NCI-H1417 treated with DMSO at 0.1 percent for 48 hours (cell line): ENCODE measurements at places on chromosomes 3 and 15.

DNA sequence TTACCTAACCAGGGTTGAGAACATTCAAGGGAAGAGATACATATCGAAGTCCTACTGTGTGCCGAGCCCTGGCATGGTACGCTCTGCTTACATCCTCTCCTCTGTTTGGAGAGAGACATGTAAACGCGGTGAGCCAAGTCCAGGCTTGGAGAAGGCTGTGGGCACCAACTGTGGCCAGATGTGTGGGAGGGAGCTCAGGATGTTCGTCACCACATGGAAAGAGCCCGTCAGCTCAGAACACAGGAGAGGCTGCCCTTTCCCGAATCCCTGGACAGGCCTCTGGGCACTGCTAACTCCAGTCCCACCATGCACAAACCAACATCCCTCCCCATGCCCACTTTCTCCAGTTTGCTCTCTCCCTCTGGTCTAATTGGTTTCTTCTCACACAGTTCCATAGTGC is 43.0 kb downstream of the MESD start:
- DNase-seq = no peak

- no peak for DNase-seq
Measured at GRCh38 chr3:169227911-169228310, 435.6 kb downstream of the MECOM start.

DNA sequence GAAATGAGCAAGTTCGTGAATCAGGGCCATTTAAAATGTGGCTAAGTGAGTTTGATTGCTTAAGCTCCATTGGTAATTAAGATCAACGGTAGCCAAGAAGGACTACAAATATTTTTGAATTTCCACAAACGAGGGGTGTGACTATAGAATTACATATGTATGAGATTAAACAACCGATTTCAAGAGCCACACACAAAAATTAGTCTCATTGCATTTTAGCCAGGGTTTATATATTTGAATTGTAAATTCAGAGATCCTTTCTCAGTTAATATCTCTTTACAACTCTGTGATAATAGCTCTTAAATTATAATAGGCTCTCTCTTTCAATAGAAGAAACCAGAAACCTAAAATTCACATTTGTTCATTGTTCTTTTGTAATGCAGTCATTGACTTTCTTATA is 325.6 kb upstream of the ICE2 start:
- DNase-seq = no peak

- DNase-seq = no peak
Measured at GRCh38 chr3:187002915-187003314, 72.6 kb downstream of the ST6GAL1 start.

DNA sequence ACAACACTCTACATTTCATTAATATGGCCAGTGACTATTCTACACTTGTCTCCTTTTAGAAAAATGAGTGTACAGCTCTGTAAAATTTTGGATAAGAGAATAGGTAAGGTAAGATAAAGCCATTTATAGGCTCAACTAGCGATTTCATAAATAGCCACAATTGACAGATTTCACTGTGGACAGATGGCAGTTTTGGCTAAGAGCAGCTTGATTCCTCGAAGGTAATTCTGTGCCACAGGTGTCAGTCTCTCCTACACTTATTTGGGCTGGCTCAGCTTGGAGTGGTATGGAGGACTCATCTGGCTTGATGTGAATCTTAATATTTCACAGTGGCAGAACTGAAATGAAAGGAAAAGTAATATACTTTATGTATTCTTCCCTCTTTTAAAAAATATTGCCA is 536.7 kb upstream of the TBL1XR1 start:
- no peak for DNase-seq

GRCh38 chr3:170632780-170633179 is 46.9 kb upstream of the SLC7A14 start:
- DNase-seq = no peak

- no peak for DNase-seq
Measured at GRCh38 chr3:185753354-185753753, 71.5 kb downstream of the IGF2BP2 start.

DNA sequence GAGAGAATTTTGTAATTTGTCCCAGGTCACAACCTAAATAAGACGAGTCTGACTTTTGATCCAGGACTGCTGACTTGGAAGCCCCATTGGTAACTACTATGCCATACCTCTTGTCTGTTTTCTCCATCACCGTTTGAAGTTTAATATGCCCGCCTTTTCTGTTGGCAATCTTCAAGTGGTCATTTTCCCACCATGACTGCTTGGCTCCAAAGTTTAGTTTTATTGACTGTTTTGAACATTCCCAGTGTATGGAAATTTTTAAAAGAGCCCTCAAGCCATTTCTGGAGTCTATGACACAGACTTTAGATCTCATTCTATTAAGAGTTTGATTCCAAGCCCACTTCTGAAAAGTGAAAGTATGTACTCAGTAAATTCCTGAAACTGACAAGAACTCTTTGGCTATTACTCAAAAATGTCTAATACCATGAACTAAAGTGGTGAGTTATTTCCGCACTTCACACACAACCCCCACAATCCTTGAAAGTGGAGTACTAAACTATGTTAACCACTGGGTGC is 136.7 kb upstream of the ADAMTS9 start:
- DNase-seq = no peak

GRCh38 chr3:188090620-188091309 is 63.2 kb upstream of the LPP start:
- peak; percentile 4 for DNase-seq

DNA sequence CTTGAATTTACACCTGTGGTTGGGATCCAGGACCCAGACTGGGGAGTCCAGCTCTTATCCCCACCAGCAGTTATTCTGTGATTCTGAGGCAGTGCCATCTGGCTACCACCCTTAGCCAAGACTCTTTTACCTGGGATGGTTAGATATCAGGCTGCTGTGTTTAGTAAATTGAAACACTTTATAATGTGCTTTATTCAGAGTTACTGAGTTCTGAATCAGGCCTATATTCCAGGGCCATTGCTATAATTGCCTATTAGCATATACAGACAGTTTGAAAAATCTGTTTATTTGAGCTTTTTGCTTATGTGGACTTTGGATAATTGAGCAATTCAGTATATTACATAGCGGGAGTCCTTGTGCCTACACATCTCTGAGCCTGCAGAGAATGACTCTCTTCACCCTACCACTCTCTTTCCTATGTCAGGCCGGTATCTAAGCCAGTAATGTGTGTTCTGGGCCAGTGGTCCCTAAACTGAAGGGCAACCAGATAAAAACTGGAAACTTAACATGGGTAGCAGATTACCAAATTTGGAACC is 45.4 kb upstream of the TRAK1 start:
- no peak for DNase-seq

DNA sequence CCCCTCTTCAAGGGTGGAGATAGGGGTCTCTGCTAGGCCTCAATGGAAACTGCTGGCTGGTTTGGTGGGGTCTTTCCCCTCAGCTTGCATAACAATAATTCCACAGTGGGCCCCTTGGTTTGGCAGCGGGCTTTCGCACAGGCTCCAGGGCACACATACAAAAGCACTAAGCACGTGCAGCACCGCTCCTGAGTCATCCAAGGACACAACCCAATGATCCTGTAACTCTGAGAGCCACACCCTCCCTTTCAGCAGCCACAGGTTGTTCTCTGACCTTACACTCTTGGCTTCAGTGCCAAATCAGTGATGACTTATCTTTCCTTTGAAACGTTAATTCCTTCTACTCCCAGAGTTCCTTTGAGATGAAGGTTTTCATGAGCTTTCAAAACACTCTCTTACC is 41.7 kb downstream of the DAPK2 start:
- DNase-seq = no peak

GRCh38 chr3:179672918-179673317 is 20.1 kb downstream of the USP13 start:
- DNase-seq = no peak

DNA sequence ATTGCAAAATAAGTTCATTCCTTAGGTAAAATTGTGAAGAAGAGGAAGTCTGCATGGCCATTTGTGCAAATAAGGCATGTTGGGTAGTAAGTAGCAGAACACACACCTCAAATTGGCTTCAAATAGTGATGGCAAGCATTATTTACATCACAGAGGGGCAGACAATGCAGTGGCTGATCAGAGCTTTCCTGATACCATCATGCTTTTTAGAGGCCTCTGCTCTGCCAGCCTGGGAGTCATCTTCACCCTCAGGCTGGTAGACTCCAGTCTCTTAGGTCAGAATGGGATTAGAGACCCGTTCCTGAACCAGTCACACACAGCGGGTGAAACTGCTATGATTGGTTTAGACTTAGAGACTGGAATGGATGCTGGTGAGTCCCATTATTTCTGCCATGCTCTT is 396.0 kb upstream of the MCTP2 start:
- no peak for DNase-seq

DNA sequence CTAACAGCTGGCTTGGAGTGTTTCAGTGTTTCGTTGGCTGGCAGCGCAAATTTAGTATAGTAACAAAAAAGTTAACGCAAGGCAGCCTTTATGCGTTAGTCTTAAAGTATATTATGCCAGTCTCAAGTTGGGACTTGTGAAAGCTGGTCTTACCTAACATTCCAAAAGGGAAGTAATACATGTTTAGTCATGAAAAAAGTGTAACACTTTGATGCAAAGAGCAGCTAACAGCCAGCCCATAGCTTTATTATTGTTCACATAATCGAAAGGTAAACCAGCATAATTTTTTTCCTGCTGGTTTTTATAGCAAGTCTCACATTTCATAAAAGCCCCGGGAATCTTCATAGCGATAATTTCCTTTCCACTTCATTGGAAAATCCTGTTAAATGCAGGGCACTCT is 2.4 kb upstream of the GPR87 start:
- DNase-seq = no peak

- DNase-seq = no peak
Measured at GRCh38 chr3:157868196-157868595, 238.0 kb downstream of the SHOX2 start.

DNA sequence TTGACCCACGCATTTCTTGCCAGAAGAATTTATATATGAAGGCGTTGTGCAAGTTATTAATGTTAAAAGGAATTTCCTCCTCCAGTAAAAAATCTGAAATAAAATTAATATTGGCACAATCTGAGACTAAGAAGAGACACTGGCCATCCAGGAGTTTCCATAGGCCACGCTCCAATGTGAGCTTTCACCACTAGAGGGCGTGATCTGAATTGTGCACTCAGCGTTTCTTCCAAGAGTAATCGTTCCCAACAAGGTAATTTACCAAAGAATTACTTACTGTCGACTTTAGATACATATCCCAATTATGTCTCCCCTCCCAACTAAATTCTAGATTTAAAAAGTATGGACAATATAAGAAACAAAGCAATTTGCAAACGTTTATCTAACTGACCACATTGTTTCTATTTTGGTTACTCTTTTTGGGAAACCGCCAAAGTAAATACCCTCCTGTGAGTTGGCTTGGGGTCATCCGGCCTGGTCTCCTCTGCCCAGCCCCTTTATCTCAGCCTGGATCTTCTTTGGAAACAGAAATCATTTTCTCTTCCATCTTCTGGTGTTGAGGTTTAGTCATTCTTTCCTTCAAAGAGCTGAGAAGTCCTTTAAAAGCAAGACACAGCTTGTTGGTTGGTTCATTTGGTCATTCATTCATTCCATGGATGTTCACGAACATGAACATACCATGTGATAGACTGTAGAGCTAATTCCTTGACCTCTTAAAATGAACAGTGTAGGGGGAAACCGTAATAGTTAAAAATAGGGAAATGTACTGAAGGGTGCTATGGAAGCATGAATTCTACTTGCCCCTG is 26.2 kb downstream of the POLR2M start:
- no peak for DNase-seq

GRCh38 chr3:65716071-65716751 is 322.5 kb downstream of the MAGI1 start:
- DNase-seq = no peak

- DNase-seq = no peak
Measured at GRCh38 chr15:44289259-44289790, 806 bp downstream of the GOLM2 start.

- no peak for DNase-seq
Measured at GRCh38 chr3:148646126-148646665, 51.5 kb upstream of the AGTR1 start.

DNA sequence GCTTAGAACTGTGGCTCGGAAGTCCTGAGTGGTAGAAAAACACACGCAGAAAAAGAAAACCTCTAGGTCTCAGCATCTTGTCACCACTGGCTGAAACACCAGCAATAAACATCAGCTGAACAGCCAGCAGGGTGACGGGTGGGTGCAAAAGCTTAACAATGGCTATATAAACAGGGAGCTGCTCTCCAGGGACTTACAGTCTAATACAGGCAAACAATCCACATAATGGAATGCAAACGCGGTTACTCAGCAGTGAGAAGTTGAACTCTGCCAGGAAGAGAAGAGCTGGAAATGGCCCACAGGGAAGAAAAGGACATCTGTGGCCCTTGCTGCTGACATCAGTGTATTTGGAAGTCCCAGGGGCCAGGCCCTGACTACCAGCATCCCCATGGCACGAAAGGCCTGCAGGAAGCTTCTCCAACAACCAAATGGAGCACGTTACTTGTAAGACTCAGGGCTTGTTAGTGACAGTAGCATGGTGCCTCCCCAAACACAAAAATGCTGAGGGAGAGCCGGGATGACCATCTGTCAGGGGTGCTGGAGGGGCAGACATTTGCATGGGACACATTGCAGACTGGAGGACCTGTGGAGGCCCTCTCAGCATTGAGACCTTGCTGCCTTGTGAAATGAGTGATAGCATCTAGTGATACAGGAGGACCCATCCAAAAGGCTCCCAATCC is 3.0 kb downstream of the HEG1 start:
- DNase-seq = no peak

DNA sequence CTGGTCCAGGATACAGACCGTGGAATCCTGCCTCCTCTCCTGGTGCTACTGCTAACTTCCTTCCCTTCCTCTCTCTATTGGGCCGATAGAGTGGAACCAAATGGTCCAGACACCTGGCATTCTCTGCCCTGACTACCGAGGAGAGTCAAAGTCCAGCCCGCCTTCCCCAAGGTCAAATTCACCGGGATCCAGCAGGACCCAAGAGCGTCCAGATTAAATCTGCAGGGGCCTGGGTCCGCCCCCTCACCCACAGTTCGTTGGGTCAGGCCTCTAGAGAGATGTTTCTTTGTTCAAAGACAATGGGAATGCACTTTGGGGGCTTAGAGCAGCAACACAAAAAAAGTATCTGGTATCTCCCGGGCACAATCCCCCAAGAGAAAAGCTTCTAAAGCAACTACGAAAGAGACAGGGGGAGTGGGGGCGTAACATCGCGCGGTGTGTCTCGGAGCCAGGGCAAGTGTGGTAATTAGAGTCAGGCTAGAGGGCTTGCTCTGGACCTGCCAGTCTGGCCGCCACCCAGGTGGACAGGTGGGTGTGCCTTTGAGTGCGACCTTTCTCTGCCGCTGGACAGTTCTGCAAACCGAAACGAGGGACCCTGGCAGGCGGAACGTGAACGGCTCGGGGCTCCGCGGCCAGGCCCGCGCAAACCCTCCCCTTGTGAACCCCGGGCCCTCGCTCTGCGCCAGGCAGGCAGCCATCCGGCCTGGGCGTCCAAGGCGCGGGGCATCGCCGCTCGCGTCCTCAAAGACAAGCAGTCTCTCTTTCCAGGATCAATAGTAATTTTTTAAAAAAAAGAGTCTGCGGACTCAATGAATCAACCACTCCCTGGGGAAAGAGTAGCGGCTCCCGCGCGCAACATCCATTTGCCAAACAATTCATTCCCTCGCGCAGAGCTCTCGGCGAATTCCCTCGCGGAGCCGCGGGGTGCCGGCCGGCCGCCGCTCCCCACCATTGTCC is 806 bp downstream of the KLHL25 start:
- no peak for DNase-seq
